Caco-2 (cell line): ENCODE measurements at places on chromosomes 16 and 17.

DNA sequence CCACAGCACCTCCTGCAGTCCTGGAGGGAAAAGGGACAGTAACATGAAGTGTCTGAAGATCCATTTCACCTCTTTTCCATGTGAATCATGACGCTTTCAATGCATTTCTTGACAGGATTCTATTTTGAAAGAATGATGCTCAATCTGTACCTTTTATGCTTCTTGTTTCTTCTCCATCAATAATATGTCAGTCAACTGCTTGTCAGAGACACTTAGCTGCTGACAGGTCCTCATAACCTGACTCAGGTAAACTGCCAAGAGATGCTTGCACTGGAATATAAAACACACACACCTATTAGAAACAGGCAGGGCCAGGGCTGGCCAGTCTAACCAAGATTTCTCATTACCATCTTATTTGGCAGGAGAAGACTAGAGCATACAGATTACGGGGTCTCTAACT lies 21.6 kb downstream of the ZSWIM7 start:
- DNase-seq, result no peak

DNA sequence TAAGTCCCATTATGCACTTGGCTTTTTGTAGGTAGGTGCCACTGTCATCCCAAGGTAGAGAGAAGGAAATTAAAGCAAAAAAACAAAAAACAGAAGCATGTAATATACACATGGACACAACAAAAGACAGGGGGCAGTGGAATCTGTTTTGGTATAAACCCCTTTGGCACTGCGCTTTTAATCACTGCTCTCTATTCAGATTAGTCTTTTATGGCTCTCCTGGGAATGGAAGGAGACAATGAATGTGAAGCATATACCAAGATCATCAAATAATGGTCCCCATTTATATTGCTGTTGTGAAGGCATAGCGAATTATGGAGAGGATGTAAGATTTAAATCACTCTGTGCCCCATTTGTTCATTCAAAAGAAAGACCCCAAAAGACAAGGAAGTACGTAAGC lies 17.4 kb downstream of the CDH11 start:
- DNase-seq, result no peak

DNA sequence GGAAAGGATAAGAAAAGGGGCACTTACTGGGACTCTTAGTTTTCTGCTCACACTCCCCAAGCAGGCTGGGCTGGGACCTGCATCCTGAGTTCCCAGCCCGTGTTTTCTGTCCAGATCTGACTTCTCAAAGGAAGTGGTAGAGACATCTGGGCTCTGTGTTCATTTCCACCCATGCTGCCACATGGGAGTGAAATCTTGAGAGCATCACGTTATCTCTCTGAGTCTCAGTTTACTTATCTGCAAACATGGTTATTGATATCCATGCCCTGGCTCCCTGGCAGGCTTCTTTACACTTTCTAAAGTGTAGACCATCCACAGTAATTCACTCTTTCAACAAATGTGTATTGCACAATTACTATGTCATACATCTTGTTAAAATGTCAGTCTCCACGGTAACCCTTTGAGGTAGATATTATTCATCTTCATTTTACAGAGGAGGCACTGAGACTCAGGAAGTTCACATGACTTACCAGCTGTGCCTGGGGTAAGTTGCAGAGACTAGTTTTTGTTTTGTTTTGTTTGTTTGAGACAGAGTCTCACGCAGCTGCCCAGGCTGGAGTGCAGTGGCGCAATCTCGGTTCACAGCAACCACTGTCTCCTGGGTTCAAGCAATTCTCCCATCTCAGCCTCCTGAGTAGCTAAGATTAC lies 3.4 kb downstream of the ZNF688 start:
- DNase-seq, result no peak

DNA sequence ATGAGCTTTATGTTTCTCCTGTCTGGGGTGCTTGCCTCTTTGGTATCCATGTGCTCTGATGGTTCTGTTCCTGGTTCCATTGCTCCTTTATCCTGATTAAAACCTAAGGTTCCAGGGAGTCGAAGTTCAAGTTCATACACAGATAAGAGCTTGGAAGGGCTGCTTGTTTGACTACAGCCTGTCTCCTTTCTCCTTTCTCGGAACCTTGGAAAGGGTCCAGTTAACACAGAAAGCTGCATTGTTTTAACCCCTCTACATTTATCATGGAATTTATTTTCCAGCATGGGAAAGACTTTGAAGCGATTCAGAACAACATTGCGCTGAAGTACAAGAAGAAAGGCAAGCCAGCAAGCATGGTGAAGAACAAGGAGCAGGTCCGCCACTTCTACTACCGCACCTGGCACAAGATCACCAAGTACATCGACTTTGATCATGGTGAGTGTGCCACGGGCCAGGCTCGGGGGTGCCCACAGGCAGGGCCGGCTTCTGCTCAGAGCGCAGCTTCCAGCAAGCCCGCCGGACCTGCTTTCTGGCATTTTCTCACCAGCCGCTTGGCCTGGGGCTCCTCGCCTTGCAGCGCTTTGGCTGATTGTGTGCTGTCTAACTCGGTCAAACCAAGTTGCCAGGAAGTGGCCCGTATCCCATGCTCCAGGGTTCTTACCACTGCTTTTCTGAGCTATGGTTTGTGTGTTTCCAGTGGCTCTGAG lies 19.9 kb downstream of the CRAMP1 start:
- no peak for DNase-seq

- DNase-seq, result no peak
These were observed 555 bp downstream of the HDAC5 start for GRCh38 chr17:44122816-44123355.
